ENCODE measurements at places on chromosomes 7 and 10.

DNA sequence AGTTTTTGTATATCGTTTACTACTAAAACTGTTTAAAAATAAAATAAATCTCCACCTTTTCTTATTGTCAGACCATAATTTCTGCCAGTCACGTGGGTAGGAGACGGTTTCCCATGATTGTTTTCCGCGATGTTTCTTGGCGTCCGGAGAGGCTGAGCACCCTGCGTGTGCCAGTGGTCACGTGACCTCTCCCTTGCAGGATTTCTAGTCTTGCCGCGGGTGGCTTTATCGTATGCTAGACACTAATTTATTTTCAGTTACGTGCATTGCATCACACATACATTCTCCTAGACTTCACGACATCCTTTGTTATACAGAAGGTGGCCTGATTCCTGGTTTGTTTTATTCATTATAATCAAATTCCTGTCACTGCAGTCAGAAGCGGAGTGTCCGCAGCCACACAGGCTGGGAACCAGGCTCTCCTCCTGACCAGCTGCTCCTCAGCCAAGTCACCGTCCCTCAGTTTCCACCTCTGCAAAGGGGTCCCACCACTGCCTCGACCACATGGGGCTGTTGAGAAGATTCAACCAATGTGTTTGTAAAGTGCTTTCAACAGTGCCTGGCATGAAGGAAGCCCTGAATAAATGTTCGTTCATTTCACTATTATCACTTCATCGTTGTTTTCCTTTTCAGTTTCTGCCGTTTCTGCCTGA is 203.2 kb upstream of the PPP2R2D start:
- DNase-seq, result no peak

- DNase-seq, result no peak
Observed at GRCh38 chr7:116367171-116367813, 132.2 kb upstream of the CAV2 start.

GRCh38 chr7:7967886-7968543 is 581 bp upstream of the GLCCI1 start:
- DNase-seq, result no peak

GRCh38 chr10:61859786-61860185 is 41.7 kb upstream of the ARID5B start:
- DNase-seq, result no peak

- DNase-seq, result no peak
Observed at GRCh38 chr7:1085910-1086421, 1.9 kb upstream of the GPER1 start.

DNA sequence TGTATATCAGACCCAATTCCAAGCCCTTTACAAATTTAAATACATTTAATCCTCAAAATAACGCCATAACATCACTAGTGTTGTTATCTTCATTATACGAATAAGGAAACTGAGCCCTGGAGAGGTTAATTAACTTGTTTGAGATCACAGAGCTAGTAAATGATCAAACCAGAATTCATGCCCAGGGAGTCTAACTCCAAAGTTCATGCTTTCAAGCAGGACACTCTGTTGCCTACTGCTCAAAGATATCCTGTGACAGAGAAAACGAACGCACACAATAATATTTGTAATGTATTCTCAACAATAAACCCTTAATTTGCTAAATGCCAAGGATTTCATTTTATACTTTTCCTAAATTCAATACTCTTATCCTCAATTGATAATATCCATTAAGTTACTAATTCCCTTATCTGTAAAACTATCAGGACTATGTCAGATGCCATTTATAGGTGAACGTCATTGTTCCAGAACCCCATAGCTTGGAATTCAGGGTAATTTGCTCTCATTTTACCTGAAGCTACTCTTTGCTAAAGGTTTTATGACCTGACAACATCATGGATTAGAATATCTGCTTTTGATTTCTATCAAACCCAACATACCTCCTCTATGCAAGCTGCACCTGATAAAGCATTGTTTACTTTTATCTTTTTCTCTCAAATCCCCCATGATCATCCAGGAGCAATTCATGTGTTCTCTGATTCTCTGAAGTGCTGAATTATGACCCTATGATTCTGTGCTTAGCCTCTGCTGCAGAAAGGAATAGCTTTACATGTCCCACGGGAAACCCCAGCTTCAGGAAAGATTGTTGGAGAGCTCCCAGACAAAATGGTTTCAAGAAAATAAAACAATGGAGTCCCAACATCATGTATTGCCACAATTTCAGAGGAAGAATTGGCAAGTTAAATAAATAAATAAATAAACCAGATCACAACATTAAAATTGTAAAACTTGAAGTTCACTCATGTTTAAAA is 150.2 kb upstream of the CDK1 start:
- DNase-seq, result no peak

- no peak for DNase-seq
Observed at GRCh38 chr7:148277042-148277660, 313.4 kb upstream of the C7orf33 start.

DNA sequence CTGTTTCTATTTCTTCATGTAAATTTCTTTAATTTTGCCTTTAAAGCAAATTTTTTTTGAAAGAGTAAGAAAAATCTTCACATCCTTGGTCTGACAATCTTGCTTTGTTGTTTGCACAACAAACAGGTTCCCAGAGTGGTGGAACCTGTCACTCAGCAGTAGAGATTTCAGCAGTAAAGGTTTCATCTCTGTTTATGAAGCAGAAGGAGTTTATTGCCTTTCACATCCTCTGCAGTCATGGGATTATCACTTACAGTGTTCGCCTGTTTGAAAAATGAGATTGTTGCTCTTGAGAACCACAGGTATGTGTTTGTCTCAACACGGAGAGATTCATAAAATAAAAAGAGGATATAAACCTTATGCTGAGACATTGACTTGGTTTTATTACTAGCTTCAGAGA is 342.6 kb downstream of the IPMK start:
- DNase-seq, result no peak

GRCh38 chr7:136969761-136970160 is 101.3 kb downstream of the CHRM2 start:
- no peak for DNase-seq

DNA sequence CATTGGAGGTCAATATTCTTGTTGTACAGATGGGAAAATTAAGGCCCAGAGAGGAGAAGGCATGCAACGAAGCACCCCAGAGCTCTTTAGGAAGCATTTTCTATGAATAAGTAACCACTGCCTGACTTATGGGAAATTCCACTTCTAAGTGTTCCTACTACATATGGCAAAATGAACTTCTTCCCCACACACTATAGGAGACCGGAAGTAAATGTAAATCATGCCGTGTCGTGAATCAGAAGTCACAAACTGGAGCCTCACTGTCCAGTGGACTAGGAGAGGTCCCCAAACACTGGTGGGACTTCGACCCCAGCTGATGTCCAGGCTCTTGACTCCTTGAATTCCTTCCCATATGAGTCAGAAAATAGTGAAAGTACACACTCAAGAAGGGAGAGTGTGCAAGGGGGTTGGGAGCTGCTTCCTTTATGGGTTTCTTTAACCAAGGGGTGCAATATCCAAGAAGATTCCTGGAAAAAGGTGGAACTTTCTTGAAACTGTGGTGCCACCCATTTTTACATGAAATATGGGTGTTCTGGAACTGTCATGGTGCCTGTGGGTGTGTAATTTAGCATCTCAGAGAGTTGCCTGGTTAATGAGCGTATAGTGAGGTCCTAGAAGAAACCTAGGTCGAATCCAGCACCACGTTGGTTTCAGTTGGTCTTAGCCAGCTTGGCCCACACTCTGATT is 6.7 kb downstream of the RASSF4 start:
- no peak for DNase-seq

- DNase-seq, result no peak
Observed at GRCh38 chr7:155257482-155258225, 40.0 kb upstream of the INSIG1 start.

GRCh38 chr7:34825221-34825620 is 167.2 kb downstream of the NPSR1 start:
- DNase-seq, result no peak

DNA sequence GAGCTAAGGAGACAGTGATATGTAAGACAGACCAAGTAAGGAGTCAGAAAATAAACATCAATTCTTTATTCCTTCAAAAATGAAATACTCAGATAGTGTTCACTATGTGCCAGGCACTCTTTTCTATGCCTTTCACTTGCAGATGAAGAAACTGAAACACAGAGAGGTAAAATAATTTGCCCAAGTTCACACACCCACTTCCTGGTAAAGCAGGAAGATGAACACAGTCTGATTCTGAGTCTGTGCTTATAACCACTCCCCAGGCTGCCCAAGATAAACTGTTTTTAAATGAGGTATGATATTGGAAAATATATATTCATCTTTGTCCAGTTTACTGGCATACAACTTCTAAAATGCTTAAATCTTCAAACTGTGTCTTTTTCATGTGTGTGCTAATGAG is 294.4 kb upstream of the NPVF start:
- no peak for DNase-seq

GRCh38 chr10:30185341-30185740 is 126.0 kb upstream of the JCAD start:
- no peak for DNase-seq

GRCh38 chr7:155398944-155399343 is 59.0 kb upstream of the EN2 start:
- no peak for DNase-seq

- DNase-seq, result no peak
Observed at GRCh38 chr7:94049615-94050014, 45.5 kb upstream of the BET1 start.

DNA sequence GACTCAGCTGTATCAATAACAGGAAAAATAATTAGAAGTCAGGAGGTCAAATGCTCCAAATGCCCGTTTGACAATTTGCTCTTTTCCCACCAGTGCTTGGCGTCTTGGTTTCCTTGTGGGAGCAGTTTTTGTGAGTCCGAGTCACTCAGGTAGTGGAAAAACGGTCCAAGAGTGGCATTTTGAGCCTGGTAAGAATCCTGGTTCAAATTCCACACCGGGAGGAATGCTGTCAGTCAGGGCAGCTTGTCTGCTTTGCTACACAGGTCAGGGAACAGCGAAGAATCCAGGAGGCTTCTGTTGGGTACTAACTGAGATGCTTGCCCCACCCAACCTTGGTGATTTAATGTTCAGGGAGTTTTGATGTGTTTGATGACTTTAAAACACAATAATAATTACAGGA is 209.5 kb downstream of the HERPUD2 start:
- no peak for DNase-seq

DNA sequence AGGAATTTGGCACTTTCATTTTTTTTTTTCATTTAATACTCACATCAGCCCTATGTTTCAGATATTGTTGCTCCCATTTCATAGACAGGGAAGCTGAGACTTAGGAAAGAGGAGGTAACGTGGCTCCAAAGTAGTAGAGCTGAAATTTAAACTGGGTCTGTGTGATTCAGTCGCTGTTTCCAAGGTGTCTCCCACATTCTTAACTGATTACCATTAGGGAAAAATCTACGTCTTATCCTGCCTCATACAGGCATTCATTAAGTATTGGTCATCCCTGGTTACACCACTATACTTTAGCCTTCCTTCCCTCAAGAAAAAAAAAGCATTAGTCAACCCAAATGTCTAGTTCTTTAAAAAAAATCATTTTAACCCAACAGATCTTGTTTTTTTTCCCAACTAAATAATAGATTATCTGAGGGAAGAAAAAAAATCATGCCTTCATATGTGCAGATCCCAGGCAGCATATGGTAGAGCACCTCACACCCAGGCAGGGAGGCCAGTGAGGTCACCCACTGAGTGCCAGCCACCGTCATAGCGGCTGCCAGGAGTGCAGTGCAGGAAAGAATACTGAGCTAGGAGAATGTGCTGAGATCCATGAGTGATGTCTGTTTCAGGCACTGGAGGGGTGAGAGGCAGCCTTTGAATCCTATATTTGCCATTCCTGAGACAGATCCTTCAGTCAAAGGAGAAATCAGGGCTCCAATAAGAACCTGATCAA is 59.0 kb upstream of the SORCS3 start:
- DNase-seq, result no peak

DNA sequence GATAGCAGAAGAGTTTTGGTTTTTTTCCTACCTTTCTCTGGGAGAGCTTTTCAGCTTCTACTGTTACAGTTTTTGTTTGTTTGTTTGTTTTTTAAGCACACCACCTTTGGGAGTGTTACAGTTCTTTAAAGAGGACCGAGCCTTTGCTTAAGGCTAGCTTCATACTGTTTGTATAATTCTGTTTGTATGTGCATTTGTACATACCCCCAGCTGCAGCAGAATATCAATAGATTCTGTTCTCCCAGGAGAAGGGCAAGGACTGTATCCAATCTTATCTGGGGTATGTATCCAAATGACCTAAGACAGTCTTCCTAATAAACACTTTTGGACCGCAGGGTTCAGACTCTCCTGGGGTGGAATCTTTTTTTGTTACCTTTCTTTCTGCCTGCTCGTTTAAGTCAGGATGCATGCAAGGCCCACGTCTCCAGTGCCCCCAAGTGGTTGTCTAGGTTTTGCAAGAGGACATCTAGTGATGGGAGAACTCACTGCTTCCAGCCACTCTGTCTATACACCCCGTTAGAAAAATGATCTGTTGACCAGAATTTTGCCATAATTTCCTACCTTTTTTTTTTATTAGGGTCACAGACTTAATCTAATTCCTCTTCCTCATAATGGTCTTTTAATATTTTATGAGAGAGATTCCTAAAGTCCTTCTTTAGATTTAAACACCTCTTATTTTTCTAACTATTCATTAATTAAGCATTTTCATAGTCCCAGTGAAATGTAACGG is 23.9 kb downstream of the NRF1 start:
- peak; percentile 22 for DNase-seq

DNA sequence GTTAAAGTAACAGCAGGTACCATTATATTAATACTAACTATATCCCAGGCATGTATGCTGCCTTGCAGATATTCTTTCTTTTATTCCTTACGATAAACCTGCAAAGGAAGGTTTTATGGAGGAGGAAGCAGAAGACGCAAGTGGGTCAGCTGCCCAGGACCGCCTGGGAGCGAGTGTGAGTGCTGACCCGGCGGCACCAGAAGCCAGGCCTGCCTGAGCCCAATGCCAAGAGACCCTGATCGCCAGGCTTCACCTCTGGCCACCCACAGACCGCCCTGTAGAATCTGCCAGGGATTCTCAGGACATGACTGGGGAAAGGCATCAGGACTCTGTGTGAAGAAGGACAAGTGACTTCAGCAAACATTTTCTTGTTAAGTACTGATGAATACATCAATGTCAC is 26.3 kb downstream of the PITRM1 start:
- DNase-seq, result no peak

DNA sequence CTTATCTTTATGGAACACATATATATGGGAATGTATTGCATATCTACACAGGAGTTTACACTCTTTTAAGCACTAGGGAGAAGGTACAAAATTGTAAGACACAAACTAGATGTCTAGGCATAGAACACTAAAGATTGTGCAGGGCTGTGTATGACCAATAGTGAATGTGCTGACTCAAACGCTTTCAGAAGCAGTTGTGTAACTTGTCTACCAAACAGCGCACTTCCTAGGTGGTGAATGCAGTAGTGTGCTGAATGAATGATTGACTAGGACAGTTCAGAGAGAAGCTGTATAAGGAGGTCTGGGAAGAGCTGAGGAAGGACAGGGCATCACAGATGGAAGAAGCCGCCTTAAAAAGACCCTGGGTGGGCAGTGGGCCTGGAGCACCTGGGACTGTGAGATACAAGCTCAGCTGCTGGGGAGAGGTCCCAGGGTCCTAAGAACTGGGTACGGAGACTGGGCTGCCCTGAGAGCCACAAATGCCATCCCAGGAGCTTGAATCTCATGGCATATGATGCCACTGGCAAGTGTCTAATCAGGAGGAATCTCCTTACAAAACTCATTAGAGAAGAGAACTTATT is 14.2 kb downstream of the CLRN3 start:
- no peak for DNase-seq

All from NCI-H1436 treated with DMSO at 0.1 percent for 48 hours (cell line).